Heart left ventricle (tissue), 16 donors: ENCODE measurements at places on chromosomes 3 and 15.

GRCh38 chr3:196979545-196979944, 10.9 kb upstream of the PIGZ start:
- peak; percentile 7 for DNase-seq

DNA sequence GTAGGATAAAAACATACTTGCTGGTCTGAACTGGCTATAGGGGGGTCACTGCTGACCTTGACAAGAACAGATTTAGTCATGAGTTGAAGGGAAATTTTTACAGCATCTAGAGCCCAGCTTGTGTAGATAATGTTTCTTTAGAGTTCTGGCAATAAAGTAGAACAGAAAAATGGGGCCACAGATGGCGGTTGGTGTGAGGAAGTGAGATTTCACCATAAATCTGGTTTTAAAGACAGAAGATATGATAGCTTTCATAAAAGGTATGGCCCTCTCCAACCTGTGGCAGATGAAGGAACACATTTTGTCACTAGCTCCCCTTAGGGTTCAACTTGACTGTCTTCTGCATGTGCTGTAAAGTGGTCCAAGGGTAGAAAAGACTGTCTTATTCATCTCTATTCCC, 24.3 kb upstream of the IMPDH2 start:
- DNase-seq = no peak

DNA sequence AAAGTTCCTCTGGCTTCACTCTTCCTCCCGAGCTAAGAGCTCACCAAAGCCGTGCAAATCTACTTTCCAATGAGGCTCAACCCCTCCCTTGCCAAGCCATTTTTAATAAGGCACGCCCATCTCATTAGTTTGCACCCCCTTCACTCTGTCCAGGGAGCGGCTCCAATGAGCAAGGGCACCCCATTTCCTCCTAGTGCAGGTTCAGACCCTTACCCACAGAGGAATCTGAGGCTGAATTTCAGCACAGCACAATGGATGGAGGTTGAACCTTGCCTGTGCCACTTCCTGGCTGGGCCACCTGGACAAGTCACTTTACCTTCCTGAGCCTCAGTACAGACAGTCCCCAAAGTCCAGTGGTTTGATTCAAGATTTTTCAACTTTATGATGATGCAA, 25.4 kb downstream of the XPC start:
- DNase-seq = no peak

GRCh38 chr15:79853492-79854328, 43.1 kb downstream of the MTHFS start:
- peak; percentile 26 for DNase-seq

DNA sequence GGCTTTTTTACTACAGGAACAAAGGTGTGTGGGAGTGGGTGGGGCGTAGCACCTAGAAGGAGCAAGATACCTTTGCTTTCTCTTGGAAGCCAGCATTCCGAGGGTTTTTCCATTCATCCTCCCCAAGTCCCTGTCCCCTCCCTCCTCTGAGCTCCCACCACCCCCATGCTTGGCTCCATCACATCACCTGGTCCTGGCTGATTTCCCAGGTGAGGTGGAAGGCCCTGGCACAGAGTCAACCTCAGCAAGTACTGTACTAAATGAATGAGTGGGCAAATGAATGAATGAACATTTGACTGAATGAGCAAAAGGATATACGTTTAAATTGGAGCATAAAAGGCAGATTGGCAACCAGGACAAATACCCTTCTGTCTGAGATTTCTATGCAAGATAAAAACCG, 45.4 kb downstream of the DZIP1L start:
- no peak for DNase-seq

DNA sequence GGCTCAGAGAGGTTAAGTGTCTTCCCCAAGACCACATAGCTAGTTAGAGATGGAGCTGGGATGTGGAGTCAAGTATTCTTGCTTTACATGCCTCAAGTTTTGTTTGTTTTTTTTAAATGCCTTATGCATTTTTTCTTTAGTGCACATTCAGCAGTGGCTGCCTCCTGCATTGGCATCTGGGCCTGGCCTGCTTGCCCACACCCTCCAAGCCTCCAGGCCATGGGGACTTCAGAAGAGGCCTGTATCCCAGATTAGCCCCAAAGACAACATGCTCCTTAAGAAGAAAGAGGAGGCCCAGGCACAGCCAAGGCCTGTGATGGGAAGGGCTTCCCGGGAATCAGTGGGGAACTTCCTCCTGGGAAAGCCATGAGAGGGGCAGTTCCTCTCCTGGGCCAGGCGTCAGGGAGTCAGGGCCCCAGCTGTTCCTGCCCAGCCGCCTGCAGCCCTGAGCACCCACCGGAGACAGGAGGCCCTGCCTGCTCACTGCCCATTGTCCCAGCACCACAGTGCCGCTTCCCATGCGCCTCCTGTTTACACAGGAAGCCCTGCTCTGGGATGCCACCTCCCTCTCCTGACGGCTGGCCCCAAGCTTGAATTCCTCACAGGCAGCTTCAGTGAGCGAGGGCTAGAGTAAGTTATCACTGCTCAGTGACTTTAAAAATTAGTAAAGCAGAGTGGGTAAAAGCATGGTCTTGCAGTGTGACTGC, 16.0 kb downstream of the FOXL2NB start:
- DNase-seq = no peak

DNA sequence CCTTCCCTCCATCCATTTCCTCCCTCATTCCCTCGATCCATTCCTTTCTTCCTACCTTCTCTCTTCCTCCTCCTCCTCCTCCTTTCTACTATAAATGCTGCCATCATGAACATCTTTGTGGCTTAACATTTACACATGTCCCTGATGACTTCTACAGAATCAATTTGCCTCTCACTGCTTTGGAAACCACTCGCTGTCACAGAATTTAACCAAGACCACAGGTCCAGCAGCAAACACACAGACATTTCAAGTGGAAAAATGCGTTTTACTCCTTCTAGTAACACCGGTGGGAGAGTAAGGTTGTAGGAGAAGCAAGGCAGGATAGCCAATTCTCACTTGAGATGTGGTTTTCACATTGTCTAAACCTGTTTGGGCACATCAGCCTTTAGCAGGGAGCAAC, 101.4 kb upstream of the LRIG1 start:
- no peak for DNase-seq

DNA sequence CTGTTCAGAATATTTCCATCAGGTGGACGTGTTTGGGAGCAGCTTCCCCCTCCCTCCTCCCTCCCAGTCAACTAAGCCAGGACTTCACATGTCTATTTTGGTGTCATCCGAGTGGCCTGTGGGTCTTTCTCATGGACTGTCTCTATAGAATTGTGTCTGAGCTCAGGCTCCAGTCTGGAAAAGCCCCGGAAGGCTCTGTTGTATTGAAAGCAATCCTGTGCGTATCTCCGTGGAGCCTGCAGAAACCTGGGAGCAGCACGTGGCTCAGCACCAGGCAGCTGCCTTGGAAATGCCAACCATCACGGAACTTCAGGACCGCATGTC, 25.2 kb downstream of the COLQ start:
- DNase-seq = no peak

GRCh38 chr15:73485372-73485771, 42.4 kb downstream of the REC114 start:
- DNase-seq = no peak

- DNase-seq = no peak
Measured at GRCh38 chr3:8470801-8471200, 30.8 kb upstream of the LMCD1 start.

DNA sequence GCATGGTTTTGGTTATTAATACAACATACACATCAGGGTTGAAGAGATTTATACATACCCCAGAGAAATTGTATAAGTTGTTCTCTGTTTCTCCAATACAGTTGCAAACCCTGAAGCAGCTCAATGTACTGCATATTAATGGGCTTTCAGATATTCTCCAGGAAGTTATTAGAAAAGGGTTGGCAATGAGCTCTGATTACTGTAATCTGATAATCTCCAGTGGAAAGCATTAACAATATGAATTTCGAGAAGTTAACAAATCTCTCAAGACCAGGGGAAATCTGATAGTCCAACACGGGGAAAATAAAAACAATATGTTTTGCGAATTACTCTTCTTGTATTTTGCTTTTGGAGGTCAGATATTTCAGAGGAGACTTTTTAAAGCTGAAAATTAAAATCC, 950.1 kb downstream of the TBL1XR1 start:
- no peak for DNase-seq

DNA sequence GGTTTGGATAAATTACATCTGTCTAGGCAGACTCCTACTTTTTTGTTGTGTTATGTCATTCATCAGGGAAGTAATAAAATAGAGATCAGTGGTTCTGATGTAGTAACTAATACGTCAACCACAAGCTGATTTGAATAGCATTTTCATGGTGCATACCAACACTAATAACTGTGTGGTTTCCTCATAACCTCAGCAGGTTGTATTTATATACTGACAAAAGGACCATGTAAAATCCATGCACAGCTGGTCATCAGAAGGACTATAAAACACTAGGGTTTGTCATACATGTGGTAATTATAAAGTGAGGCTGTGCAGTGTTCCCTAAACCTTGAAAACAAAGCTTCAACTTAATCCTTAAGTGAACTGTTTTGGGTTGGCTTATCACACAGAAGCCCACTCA, 216.8 kb upstream of the RBMS3 start:
- DNase-seq = no peak

GRCh38 chr3:184632551-184633236, 71.1 kb downstream of the EPHB3 start:
- no peak for DNase-seq

GRCh38 chr3:141796889-141797781, 33.9 kb downstream of the GRK7 start:
- DNase-seq = peak; percentile 88
